Fibroblast of mammary gland (primary cell): ENCODE measurements at places on chromosomes 3 and 15.

DNA sequence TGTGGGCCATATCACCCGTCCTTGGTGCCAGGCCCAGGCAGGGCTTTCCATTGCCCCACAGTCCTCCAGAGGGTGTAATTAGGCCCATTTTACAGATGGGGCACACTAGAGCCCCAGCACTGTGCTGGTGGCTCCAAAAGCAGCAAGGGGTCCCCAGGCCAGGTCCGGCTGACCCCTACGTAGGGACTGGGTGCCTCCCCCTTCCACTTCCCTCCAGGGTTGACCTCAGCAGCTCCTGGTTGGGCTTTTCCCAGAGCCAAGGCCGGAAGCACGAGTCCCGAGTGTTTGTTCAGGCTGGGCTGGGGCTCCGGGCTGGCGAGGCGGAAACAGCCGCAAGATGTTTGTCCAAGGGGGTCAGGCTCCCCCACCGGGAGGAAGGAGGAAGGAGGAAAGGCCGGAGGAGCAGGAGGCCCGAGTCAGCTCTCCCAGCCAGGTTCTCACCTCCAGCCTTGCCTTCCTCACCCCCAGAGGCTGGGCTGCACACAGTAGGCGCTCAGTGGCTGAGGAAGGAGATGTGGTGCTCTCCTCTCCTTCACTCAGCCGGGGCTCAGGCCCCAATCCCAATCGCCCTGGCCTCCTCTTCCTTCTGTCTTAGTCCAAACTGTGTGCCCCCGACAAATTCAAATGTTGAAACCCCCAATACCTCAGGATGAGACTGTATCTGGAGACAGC is 17.1 kb upstream of the PLXND1 start:
- no peak for DNase-seq

- peak; percentile 37 for DNase-seq
These were observed 11.4 kb downstream of the DET1 start for GRCh38 chr15:88535100-88535499.

GRCh38 chr15:65917407-65917756 is 48.1 kb downstream of the RAB11A start:
- no peak for DNase-seq

DNA sequence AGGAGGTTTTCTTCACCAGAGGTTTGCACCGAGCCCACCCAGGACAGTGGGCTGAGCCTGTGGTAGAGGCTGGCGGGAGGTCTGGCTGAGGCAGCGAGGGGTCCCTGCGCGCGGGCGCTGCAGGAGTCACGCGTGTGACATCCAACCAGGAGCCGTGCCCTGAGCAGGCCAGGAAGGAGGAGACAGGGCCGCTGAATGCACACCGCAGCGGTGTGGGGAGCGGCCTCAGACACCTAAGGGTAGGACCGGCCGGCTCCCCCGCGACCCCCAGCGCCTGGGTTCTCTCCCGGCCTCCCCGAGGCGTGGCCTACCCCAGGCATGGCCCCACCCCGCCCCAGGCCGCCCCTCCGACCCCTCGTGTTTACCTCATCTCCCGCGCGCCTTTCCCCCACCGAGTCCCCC is 412 bp downstream of the SLC41A3 start:
- peak; percentile 27 for DNase-seq
